Omental fat pad (tissue), 4 donors: ENCODE measurements at places on chromosomes 16 and 17.
A peak's percentile ranks its signal among the peaks of the same experiment; 100 is the strongest.

- no peak for DNase-seq
Measured at GRCh38 chr17:46742565-46743270, 75.8 kb downstream of the WNT3 start.

- DNase-seq, result no peak
Measured at GRCh38 chr16:20289571-20289970, 37.7 kb downstream of the GP2 start.

- no peak for DNase-seq
Measured at GRCh38 chr17:73304438-73304837, 7.4 kb downstream of the CDC42EP4 start.

- DNase-seq, result no peak
Measured at GRCh38 chr16:3051009-3051408, 4.6 kb downstream of the MMP25 start.

- DNase-seq, result no peak
Measured at GRCh38 chr17:19877364-19877945, 9.7 kb upstream of the ULK2 start.

DNA sequence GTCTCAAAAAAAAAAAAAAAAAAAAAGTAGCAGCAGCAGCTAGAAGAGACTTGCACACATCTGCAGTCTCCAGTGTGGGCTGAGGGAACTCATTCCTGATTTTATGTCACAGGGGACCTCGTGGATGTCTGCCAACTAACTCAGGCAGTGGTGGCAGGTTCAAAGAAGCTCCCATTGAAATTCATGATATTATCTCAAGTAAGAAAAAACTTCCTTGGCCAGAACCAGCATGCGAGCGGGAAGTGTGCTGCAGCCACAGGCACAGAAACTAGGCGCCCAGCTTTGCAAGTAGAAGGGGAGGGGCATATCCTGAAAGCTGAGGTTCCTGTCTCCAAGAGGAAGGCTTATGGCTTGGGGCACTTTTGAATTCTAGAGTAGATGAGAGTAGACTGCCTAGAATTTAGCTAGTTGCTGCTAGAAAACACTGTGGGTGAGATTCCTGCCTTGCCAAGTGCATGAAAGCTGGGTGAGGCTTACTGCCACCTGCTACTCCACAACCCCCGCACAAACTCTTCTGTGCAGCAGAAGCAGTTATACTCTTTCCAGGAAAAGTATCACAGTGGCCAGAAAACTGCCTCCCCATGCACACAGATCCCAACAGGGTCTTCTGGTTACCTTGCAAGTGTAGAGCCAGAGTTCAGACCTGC lies 603.8 kb upstream of the CA10 start:
- DNase-seq, result no peak

GRCh38 chr17:47846716-47847340 lies 4.1 kb downstream of the SP6 start:
- DNase-seq, result no peak

DNA sequence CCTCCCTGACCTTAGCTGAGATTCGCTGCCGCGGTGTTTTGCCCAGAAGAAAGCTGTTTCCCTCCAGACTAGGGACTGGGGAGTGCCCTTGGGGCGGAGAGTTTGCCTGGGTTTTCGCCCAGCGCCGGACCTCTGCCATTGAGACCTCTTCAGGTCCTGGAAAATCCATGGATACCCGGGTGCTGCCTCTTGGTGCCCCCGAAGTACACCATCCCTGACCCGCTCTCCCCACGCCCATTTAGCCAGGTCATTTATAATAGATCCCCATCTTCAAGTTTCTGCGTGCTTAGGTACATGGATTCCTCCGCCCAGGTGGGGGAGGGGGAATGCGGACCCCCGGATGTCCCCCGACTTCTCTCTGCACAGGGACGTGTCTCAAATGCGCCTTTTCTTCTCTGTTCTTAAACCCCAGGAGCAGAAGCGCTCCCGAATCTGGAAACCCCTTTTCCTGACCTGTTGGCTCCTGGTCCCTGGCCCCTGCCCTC lies 15.0 kb upstream of the CBX8 start:
- no peak for DNase-seq

DNA sequence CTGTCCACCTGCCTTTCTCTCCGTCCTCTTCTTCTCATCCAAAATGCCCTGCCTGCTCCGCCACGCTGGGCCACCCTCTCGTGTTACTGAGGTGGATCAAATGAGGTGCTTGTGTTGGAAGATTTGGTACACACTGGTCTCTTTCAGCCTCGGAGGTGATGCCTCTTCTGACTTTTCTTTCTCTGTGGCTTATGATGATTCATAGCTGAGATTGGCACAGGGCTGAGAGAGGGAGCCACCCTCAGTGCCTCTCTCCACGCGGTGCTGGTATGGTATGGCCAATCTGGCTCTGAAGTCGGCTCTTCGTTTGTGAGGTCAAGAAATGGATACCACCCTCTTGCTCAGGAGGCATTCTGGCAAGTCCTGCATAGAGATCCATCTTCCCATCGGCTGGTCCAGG lies 82.4 kb downstream of the PLCG2 start:
- DNase-seq, result no peak

DNA sequence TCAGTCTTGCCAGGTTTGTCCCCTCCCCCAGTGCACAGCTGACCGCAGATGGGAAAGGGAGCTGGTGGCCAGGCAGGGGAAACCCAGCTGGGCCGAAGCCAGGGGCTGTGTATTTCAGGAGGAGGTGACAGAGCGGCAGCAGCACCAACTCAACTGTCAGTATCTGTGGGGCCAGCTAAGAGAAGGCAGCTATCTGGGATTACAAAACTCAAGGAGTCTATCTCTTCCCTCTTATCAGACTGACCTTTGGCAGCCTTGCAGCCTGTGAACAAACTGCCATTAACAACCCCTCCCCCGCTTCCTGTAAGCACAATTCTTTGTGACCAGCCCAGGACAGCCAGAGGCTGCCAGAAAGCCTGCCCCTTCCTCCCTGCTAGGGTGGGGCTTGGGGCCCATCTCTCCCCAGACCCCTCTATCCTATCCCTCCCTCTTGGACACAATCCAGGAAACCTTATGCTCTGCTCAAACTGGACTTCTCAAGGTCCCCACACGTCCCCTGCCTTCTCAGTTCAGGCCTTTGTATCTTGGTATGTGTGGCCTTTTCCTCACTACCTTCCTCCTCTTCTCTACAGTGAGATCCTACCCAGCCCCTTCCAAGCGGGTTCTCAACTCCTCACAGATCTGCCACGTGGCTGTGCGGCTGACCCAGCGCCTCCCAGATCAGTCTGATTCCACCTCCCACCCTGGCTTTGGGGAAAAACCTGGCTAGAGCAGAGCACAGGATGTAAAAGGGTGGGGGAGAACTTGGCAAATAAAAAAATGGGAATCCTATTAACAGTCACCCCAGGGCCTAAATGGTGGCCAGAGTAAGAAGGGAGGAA lies 10.5 kb downstream of the ST3GAL2 start:
- DNase-seq, result peak; percentile 82

- DNase-seq, result no peak
Measured at GRCh38 chr16:80518436-80518835, 22.4 kb upstream of the DYNLRB2 start.

- DNase-seq, result no peak
Measured at GRCh38 chr17:82443465-82444283, 6.9 kb downstream of the CYBC1 start.

DNA sequence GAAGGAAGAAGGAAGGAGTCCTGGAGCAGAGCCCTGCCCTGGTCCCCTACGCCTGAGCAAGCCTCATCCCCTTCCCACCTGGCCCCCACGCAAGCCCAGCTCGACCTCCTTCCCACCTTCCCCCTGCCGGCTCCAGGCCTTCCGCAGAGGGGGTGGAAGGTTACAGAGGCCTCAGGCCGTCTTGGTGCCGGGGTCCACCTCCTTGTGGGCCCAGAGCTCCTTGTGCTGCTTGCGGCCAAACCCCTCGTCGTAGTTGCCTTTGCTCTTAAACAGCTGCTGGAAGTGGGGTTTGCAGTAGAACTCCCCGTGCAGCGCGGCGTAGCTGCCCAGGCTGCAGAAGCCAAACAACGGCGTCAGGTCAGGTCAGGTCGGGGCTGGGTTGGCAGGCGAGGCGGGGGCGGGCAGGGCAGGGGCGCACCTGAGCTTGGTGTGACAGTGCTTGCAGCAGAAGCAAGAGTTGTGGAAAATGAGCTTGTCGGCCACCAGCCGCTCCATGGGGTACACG lies 1.5 kb downstream of the LIMD2 start:
- DNase-seq, result no peak

GRCh38 chr17:50169121-50169764 lies 3.4 kb downstream of the SGCA start:
- no peak for DNase-seq

GRCh38 chr16:27374804-27375425 lies 27.1 kb upstream of the IL21R start:
- DNase-seq, result no peak

DNA sequence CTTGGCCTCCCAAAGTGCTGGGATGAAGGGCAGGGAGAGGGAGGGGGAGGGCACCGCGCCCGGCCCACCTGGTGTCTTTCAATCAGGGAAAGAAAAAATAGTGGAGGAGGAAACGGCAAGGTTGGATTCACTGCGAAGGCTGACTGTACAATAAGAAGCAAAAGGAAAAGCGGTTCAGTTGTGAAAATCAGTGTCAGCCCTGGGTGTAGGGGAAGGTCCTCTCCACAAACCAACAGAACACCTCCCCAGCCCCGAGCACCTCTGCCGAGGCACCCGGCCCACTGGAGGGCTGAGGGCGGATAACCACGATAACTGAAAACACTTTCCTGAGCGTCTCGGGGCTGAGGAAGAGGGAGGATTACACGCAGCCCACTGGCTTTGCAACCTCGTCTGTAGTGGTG lies 1.4 kb upstream of the SPG7 start:
- no peak for DNase-seq

- DNase-seq, result no peak
Measured at GRCh38 chr17:74875155-74875976, 2.6 kb upstream of the FDXR start.

GRCh38 chr17:58265902-58266875 lies 14.5 kb downstream of the MPO start:
- DNase-seq, result no peak

DNA sequence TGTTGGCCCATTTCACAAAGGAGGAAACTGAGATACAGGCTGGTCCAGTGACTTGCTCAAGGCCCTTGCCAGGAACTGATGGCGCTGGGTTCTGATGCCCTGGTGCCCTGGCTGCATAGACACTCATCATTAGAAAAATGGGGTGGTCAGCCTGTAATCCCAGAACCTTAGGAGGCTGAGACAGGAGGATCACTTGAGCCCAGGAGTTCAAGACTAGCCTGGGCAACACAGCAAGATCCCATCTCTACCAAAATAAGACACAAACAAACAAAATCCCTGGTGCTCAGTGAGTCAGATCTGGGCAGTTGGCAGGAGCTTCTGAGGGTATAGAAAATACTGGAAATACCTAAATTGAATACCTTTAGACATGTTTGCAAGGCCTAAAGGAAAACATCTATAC lies 41.1 kb upstream of the KIFC3 start:
- DNase-seq, result no peak

DNA sequence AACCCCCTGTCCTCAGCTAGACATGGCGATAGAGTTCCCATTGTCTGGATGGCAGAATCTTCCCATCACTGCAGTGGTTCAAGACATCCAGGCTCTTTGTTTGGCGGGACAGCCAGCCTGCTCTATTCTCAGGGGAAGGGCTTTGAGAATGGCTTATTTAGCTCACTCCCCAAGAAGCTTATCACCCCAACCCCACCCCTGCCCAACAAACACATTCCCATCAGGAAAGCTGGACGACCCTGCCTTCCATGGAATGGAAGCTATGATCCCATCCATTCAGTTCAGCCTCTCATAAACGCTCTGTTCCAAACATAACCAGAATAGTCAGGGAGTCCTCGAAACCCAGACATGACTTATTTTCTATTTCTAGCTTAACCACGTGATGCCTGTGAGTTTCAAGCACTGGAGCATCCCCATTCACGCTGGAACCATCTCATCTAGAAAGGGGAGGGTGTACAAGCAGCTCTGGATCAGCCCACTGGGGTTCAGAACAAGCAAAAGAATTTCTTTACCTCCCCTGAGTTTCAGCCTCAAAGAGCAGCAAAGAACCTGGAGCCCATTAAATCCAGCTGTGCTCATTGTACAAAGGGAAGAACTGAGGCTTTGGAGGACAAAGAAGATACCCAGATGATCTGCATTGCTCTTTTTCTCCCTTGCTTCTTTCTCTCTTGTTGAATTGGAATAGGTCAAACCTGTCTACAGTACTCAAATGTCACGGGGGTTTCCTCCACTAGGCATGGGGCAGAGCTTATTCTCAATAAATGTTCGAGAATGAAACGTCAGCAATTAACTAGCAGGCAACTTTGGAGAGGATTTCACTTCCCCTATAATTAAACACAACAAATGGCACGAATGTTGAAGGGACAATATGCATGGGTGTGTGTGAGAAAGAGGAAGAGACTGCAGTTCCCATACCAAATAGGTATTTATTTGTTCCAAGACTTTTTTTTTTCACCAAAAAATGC lies 93.1 kb downstream of the XYLT1 start:
- DNase-seq, result no peak

GRCh38 chr17:4520894-4521600 lies 22.4 kb downstream of the SPNS2 start:
- DNase-seq, result no peak

DNA sequence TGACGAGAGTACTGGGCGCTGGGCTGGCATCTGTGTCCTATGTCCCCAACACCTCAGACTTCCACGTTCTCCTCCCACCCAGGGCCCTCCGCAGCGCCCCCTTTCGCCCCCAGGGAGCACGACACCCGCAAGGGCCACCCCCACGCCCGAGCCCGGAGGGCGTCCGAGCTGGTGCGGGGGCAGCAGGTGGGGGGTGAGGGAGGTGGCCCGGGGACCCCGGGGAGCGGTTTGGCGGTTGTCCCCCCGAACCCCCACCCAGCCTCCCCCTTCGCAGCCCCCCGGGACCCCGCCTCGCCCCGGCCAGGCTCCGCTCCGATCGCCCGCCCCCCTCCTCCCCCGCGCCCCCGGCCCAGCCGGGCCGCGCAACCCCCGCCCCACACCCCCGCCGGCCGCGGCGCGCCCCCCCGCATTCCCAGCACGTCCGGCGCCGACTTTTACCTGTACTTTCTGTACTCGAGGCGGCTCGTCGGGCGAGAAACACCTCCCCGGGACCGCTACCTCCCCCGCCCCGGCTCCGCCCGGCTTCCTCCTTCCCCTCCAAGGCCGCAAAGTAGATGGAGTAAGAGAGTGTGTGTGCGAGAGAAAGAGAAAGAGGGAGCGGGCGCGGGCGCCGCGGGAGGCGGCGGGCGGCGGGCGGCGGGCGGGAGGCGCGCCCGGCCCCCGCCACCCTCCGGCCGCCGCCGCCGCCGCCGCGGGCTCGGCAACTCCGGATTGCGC lies 901 bp downstream of the CDYL2 start:
- no peak for DNase-seq

DNA sequence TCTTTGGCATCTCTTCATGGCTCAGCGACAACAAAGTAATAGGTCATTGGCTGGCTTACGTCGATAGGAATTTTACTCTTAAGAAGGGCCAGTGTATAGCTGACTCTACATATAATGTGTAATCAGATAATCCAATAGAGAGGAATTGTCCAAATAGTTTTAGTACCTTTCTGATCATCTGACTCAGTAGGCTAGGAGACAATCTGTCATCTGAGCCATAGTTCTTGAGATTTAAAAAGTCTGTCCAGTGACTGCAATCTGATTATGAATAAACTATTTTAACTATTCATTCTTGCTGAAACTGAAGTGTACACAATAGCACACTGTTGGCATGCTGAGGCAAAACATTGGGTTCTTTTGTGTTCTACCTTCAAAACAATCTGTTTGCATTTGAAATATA lies 21.4 kb upstream of the NOL11 start:
- no peak for DNase-seq
